ENCODE measurements at places on chromosomes 11 and 22.

- no peak for DNase-seq
Observed at GRCh38 chr11:107018902-107019493, 722 bp upstream of the GUCY1A2 start.

GRCh38 chr11:31487848-31488247 is 21.6 kb downstream of the IMMP1L start:
- no peak for DNase-seq

- no peak for DNase-seq
Observed at GRCh38 chr11:117188620-117189081, 10.1 kb downstream of the SIDT2 start.

DNA sequence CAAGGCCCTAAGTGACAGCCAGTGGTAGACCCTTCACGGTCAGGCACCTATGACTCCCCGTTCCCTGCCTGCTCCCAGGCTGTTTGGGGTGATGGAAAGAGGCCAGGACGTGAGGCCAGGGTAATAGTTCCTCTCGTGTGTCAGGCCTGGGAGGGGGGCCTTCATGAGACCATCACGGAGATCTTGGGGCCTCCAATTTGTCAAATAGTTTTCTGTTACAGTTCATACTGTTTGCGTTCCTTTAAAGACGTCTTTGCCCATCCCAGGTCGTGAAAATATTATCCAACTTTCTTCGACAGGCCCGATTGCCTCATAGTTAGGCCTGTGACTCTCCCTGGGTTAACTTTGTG is 62.2 kb upstream of the KCNQ1OT1 start:
- DNase-seq, result no peak

DNA sequence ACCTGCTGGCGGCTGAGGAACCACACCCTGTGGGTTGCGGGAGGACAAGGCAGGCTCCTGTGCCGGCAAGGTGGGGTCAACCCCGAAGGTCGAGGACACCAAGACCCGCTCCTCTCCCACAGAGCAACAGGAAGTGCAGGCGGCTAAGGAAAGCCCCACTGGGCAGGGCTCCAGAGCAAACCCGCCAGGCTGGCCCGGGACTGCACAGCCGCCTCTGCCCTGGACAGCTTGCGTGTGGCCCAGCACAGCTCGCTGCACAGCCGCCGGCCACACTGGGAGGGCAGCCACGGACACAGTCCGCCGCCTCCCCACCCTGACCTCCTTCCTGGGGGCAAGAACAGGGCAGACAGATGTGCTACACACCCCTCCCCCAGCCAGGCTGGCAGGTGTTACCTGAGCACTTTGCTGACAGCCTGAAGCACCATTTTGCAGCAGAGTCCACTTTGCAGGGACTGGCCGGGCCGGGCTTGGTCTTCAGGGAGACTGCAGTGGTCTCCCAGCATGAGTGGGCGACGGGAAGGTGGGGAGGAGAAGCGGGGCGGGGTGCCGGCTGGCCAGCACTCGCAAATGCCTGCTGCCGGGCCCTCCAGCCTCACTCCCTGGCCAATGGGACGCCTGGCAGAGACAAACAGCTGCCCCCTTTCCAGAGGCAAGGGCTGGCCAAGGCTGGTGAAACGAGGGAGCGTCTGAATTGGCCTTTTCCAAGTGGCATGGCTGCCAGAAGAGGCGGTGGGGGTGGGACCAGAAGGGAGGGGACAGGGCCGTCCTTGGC is at the start of gene MOB2:
Gene MOB2, minus strand, starts transcription at position 726 of the 772 bp plus-strand sequence. Its CDS starts 223 bp downstream, at position 503.
- no peak for DNase-seq

- no peak for DNase-seq
Observed at GRCh38 chr11:110077831-110078325, 15.3 kb upstream of the ZC3H12C start.

DNA sequence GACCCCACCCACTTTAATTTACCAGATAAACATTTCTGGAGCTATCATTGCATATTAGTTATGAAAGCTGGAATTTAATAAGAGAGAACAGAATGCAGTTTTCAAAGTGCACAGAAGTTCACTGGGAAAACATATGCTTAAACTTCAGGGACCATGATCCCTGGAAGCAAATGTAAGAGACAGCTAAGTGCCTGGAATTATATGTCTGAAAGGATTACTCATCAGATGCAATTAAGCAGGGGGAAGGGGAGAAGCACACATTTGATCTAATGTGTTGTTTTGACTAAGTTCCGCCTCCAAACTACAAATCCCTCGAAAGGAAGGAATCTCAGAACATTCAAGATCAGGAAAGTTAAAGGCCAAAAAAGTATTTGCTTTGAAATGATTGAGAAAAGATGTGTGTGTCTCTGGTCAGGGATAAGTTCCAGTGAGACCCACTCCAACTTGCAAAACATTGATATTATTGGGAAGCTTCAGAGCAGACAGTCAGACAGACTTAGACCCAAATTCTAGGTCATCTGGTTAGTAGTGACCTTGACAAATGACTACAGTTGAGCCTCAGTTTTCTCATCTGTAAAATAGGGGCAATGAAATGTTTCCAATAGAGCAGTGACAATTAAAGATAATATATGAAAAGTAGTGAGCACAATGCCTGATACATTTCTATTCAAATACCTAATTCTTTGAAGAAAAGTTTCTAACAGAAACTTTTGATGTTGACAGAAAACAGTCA is 147.6 kb downstream of the ME3 start:
- DNase-seq, result no peak

GRCh38 chr11:102763440-102763839 is 17.0 kb downstream of the MMP10 start:
- no peak for DNase-seq

- DNase-seq, result no peak
Observed at GRCh38 chr11:72102162-72102561, 935 bp downstream of the LAMTOR1 start.

- DNase-seq, result no peak
Observed at GRCh38 chr11:33616552-33616951, 84.1 kb downstream of the C11orf91 start.

GRCh38 chr11:64655941-64656601 is 65.1 kb downstream of the SLC22A12 start:
- DNase-seq, result no peak

DNA sequence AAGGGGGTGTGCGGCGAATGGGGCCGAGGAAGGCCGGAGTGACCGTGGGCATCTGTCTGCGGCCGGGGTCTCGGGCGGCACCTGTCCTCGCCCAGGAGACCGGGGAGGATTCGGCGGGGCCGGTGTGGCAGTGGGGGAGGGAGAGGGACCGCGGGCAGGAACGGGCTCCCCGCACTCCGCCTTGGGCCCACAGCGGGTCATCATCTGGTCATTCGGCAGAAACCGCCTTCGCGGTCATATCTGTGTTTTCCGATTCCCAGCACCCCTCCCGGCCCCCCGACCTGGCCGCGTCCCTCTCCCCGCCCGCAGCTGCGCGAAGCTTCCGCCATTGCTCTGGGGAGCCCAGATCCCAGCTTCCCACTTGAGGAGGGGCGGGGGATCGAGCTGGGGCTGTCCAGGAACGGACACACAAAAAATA is 824 bp upstream of the CBX6 start:
- DNase-seq, result no peak

GRCh38 chr11:75506827-75507226 is 18.9 kb downstream of the GDPD5 start:
- no peak for DNase-seq

DNA sequence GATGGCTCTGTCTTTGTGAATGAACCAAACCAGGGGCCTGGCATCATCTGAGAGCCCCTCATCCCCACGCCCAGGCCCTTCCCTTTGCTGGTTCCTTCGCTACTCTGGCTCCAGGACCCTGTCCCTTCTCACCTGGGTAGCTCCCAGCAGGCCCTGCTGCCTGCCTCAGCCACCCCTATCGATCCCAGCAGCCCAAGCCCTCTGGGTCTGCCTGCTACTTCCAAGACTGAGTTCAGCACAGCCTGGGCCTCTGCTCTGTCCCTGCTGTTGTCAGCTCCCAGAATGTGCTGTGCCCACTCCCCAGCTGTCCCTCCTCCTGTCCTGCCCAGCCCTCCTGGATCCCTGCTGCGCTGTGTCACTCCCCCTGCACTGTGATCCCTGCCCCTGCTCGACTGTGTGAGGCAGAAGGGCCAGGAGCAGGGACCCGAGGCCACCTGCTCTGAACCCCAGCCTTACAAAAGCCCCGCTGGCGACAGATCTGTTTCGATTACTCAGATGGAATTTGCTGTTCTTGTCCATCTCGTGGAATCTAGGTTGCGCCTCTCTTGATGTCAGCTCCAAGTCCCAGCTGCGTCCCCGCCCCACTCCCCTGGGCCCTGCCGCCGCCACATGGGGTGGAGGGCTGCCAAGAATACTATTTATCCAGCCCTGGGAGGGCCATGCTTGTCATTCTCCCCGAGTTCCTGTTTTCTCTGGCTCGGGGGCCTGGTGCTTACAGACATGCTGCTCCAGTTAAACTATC is 13.0 kb downstream of the MRPL21 start:
- DNase-seq, result no peak

- DNase-seq, result no peak
Observed at GRCh38 chr22:24728790-24729637, 45.5 kb downstream of the PIWIL3 start.

All from stimulated activated CD4-positive, alpha-beta T cell treated with anti-CD3 and anti-CD28 coated beads, TNF-alpha, amount 100 ng/mL, for 1 hour (primary cell).